Mammary epithelial cell (primary cell): ENCODE measurements at places on chromosomes 1 and 21. TPM values are rescaled to one million over a fixed set of nuclear protein-coding genes. Genes with fewer than 3 reads are reported as not detected.
A peak's percentile ranks its signal among the peaks of the same experiment; 100 is the strongest.

LCE2C gene
- not detected for total RNA-seq

GRCh38 chr21:44495611-44496563, 40.6 kb downstream of the LRRC3 start:
- DNase-seq: no peak

- DNase-seq: peak; percentile 100
These were observed 2.8 kb upstream of the PHC2 start for GRCh38 chr1:33433509-33434362.

- no peak for DNase-seq
These were observed 542.5 kb upstream of the PKN2 start for GRCh38 chr1:88141499-88142074.

SPAG17 gene
- not detected in 2 replicates for total RNA-seq

ADGRB2 gene
- total RNA-seq: 2.5 and 3.8 TPM in 2 replicates

GRCh38 chr1:7549277-7550161, 221.6 kb upstream of the VAMP3 start:
- DNase-seq: peak; percentile 89

GRCh38 chr21:29347274-29347681, 48.6 kb downstream of the BACH1 start:
- no peak for DNase-seq

- no peak for DNase-seq
These were observed 6.9 kb downstream of the RGS4 start for GRCh38 chr1:163076044-163076443.

GRCh38 chr1:16165073-16165364, 9.2 kb upstream of the EPHA2 start:
- no peak for DNase-seq

DNA sequence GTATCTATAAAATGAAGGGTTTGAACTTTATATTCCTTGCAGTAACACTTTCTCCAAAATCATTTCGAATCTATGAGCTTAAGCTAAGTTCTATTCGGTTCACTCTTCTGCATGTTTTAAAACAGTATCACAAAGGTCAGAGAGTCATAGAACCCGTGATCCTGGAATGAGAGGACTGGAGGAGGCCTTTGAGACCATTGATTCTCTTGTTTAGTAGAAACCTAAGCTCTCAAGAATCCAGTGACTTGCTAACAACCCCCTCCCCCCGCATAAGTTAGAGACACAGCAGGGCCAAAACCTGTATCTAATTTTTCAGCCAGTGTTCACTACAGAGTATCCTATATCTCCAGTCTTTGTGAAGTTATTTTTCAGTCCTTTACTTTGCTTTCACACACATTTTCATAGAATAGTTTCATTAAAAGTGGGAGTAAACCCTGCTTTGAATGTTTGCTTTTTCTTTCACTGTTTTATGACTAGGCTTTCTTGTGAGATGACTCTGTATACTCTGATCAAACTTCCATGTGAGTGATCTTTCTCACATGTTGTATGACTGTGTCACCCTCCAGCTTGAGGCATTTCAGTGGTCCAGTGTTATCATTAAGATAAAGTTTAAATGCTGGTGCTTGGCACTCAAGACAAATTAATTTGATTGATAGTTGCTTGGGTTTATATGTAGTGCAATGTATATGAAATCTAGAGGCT, 275.4 kb upstream of the SGIP1 start:
- no peak for DNase-seq

GRCh38 chr1:209590405-209590804, 6.9 kb downstream of the CAMK1G start:
- no peak for DNase-seq

RUNX3 gene
- 2.8 TPM for total RNA-seq

CELA2B gene
- not detected for total RNA-seq

- DNase-seq: no peak
These were observed 299.7 kb downstream of the VAV3 start for GRCh38 chr1:107664982-107665925.

GRCh38 chr1:219763321-219763720, 150.4 kb upstream of the ZC3H11B start:
- DNase-seq: no peak

RIPPLY3 gene
- total RNA-seq: 0.17 TPM

- DNase-seq: no peak
These were observed 11.1 kb downstream of the G0S2 start for GRCh38 chr1:209686322-209686721.

LCE1E gene
- total RNA-seq: 2.9 and 4.3 TPM in 2 replicates

NHLH1 gene
- not detected for total RNA-seq

GPN2 gene
- 33.9 and 48.3 TPM in 2 replicates for total RNA-seq

DNA sequence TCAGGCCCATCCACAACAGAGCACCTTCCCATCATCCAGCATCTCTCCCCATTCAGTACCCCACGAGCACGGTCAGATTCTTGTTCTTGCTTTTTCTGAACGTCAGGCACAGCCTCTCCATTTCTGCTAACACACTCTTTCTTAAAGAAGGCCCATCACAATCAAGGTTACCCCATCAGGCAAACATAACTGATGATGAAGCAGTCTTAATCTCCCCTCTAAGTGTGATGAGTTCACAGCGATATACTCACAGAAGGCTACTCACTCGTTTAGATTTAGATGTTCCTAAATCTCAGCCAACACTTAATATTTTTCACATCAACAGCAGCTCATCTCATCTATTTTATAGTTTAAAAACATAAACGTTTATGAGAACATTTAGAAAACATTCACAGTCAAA, 75.6 kb downstream of the ADSS2 start:
- DNase-seq: no peak

MNDA gene
- total RNA-seq: not detected

CA6 gene
- 0.67 TPM for total RNA-seq

DNA sequence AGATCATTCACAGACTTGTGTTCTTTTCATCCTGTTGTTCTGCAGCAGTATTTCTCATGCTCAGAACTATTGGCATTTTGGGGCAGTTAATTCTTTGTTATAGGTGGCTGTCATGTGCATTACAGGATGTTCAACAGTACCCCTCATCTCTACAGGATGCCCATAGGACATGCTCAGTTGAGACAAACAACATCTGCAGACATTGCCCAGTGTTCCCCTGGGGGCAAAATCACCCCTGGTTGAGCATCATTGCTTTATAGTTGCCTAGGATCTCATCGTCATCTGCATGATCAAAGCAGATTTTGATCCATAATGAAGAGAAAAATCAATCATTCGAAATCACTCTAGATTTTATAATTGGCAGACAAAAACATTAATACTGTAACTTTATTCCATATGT, 222.5 kb upstream of the CACYBP start:
- DNase-seq: no peak

GRCh38 chr21:28240586-28240985, 752.1 kb downstream of the LTN1 start:
- no peak for DNase-seq

GRCh38 chr1:110111081-110111480, 1.2 kb upstream of the UBL4B start:
- no peak for DNase-seq

PLD5 gene
- total RNA-seq: 24.3 and 25.1 TPM in 2 replicates

DNA sequence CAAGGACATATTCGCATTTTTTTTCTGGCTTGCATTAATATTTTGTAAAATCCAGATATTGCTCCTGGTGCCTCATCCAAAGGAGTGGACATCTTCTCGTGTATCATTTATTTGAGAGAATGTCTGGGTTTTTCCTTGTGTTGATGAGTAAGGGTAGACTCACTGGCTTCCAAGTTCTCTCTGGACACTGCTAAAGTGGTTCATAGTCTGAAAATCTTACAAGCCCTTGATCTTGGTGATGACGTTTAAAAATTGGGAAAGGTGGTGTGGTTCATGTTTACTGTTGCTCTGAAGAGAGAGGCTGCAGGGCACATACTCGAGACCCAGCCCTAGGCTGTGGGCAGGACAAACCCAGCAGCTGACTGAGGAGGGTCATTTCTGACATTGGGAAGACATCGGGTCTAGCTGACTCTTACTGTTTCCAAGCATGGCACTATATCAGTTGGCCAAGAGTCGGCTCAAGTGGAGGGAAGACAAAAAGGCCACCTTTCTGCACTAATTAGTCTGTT, 296.2 kb downstream of the LMX1A start:
- peak; percentile 42 for DNase-seq

DNA sequence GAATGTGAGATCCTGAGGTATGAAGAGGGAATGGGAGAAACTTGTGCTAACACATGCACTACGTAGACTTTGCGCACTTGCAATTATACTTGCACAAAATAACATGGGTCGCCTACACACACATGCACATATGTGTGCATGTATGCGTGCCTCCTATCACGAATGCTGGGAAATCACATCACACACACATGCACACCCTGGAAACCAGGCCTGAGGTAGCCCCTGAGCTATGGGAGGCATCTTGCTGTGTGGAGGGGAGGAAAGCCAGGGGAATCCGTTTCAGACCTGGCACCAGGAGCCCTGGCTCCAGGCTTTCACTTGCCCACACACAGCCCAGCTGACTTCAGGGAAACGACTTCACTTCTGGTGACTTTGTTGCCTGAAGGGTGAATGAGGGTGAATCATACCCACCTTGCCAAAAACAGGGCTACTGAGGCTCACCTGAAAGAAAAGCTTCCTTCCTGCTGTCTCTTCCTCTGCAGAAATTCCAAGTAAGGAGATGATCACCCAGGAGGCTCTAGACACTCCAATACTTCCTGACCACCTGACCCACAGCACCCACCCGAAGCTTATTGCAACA, 136.0 kb upstream of the NGF start:
- peak; percentile 76 for DNase-seq

- no peak for DNase-seq
These were observed 138.8 kb upstream of the RUNX3 start for GRCh38 chr1:25068829-25069228.

GRCh38 chr1:77424236-77424635, 142.4 kb downstream of the AK5 start:
- DNase-seq: peak; percentile 78

GRCh38 chr1:50774759-50775351, 185.2 kb downstream of the FAF1 start:
- peak; percentile 42 for DNase-seq

DNA sequence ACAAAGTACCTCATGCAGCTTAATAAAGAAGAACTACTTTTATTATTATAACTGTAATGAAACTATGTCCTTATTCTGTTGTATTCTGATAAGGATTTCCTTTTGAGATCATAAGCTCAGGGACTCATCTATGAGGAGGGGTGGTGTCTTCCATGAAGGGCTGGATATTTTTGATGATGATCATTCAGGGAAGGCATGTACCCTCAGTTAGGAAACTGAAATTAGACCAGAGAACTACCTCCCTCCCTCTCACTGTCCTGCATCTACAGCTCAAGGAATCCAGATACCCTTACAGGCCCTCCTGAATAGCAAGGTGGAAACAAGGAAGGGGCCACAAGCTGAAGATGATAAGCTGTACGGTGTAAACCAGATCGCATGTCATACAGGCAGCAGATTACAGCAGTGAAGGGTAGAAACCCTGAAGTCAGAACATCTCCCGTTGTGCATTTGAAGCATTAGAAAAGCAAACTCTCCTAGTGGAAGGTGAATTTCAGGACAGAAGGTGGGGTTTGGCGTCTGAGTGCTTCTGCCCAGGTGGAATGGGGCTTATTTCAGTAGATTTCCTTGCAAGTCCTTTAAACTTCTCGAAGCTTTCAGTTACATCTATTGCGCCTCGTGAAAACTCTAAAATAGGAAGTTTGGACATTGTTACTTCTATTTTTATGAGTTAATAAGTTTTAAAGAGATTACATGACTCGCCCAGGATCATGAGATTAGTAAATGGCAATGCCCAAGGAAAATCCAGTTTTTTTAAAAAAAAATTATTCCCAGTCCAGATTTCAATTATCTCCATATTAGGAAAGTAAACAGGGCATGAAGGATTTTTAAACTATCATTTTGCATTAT, 101.1 kb upstream of the HNRNPU start:
- no peak for DNase-seq

GRCh38 chr1:197683895-197684553, 91.3 kb downstream of the DENND1B start:
- DNase-seq: peak; percentile 63

GRCh38 chr1:160325252-160325651, 17.8 kb downstream of the COPA start:
- no peak for DNase-seq

- no peak for DNase-seq
These were observed 47.7 kb upstream of the GPR37L1 start for GRCh38 chr1:202074985-202075384.

DNA sequence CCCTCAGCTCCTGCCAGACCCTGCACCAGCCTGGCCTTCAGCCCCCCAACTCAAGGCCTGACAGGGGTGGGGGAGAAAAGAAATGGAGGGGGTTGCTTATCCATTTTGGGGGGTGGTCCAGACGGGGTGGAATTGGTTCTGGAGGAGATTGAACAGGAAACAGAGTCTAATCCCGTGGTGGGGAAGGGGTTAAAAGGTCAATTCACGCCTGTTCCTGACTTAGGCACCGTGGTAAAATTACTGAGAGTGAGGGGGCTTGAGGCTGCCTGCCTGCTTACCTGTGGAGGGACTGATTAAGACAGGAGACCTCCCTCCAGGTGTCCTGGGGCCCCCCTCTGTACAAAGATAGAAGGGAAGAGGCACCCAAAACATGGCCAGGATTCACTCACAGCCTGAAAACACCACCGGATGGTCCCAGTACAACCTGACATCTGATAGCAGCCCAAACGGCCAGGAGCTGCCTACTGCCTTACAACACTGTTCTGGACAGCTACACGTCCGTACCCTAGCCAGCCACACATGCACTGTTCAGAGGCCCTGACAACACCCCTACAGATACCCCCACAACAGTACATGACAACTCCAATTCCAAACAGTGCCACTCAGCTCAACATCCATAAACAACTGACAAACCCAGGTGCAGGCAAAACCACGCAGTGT, 31.8 kb downstream of the AHDC1 start:
- DNase-seq: no peak

- DNase-seq: no peak
These were observed 135.7 kb upstream of the ZNF648 start for GRCh38 chr1:182196897-182197870.

HMCN1 gene
- 5.6 and 6.4 TPM in 2 replicates for total RNA-seq

DNA sequence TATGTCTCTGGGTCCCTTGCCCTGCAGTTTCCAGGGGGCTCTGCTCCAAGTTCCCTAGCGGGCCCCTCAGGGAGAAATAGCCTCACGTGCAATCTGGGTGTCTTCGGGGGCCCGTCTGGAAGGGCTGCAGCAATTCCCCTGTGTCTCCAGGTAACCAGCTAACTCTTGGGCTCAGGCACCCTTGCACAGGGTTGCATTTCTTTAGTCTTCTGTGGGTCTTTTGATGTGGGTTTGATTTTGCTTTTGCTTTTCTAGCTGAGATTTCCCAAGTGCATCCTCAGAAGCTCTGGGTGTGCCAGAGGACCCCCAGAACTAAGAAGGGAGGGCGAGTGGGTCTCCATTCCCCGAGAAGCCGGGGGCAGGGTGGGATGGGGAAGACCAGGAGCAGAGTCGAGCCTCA, 75.7 kb downstream of the SPSB1 start:
- no peak for DNase-seq

FMO5 gene
- 0.21 and 0.94 TPM in 2 replicates for total RNA-seq

GRCh38 chr1:57474137-57474750, 50.4 kb upstream of the DAB1 start:
- DNase-seq: peak; percentile 42

DNA sequence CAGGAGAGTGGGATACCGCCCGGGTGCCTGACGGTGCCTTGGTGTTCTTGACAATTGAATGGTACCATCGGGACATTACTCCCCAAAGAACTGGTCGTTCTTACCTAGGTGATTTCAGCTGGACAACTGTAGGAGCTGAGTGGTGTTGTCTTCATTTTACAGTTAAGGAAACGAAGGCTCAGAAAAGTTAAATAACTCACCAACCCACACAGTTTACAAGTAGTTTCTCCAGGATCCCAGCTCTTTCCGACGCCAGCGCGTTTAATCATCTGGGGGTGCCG, 1.6 kb downstream of the PIK3CD start:
- DNase-seq: no peak

CLDN8 gene
- total RNA-seq: not detected in 2 replicates

ZNF697 gene
- 8.3 and 9.4 TPM in 2 replicates for total RNA-seq

- peak; percentile 98 for DNase-seq
These were observed 3.3 kb upstream of the IL23R start for GRCh38 chr1:67162954-67163353.

DCST1 gene
- total RNA-seq: not detected in 2 replicates
